Mesothelial cell of epicardium (in vitro differentiated cells): ENCODE measurements at places on chromosomes 7 and 10. TPM values are rescaled to one million over a fixed set of nuclear protein-coding genes. Genes with fewer than 3 reads are reported as not detected.

- DNase-seq: no peak
Measured at GRCh38 chr7:41130561-41131236, 572.2 kb downstream of the INHBA start.

GRCh38 chr10:30600005-30600404 lies 29.5 kb downstream of the LYZL2 start:
- no peak for DNase-seq

DNA sequence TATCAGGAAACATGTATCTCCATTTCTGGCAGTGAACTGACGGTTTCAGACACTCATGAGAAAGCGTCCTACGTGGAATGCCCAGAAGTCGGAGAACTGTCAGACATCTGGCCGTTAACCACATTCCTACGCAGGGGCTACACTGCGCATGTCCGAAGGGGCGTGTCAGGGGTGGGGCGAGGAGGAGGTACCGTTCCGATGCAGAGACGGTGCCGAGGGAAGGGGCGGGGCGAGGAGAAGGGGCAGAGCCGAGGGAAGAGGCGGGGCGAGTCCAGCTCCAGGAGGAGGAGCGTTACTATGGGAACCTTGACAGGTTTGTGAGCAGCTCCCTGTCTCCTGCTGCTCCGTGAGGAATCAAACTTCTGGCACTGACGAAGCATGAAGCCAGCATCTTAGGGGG lies 366.9 kb upstream of the NUPR2 start:
- no peak for DNase-seq

DNA sequence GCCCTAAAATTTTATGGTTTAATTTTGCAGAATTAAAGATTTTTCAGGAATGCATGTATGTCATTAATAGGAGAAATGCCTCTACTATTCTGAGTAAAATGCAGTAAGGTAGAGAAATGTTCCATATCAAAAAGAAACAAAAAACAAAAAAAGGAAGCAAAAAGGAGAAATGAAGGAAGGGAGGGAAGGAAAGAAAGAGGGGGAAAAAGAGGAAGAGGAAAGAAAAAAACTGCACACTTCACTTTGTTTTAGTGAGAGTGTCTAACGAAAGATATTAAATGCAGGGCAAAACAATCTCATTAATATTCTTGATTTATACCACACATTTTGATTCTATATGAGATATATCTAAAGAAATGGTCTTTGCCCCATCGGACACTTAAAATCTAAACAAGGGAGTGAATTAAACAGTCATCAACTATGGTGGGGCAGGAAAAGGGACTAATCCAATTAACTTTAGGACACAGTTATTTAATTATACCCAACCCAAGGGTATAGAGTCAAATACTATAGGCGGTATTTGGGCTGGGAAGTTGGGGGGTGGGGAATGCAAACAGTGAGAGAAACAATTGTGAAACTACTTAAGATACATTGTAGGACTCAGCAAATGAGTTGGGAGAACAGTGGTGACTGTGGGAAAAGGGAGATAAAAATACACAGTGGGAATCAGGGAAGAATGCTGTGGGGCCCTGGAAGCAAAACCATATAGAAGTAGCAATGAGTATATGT lies 27.0 kb downstream of the IMMP2L start:
- no peak for DNase-seq

GRCh38 chr7:158564663-158565035 lies 23.0 kb downstream of the PTPRN2 start:
- no peak for DNase-seq

DNA sequence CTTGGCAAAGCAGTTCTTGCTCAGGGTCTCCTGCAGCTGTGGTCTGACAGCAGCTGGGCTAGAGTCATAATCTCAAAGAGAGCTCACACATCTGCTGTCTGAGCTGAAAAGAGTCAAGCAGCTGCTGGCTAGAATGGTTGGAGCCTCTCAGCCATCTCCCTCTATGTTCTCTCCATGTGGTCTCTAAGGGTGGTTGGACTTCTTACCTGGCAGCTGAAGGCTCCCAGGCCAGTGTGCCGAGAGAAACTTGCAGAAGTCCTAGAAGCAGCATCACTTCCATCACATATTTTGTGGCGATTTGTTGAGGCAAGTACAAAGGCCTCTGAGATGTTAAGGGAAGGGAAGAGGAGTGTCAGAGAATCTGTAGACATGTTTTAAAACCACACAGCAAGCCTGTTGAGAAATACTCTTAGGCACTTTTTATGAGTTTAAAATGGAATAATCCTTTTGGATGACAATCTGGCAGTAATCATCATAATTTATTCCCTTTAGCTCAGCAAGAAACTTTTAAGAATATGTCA lies 93.2 kb downstream of the REEP3 start:
- no peak for DNase-seq

DNA sequence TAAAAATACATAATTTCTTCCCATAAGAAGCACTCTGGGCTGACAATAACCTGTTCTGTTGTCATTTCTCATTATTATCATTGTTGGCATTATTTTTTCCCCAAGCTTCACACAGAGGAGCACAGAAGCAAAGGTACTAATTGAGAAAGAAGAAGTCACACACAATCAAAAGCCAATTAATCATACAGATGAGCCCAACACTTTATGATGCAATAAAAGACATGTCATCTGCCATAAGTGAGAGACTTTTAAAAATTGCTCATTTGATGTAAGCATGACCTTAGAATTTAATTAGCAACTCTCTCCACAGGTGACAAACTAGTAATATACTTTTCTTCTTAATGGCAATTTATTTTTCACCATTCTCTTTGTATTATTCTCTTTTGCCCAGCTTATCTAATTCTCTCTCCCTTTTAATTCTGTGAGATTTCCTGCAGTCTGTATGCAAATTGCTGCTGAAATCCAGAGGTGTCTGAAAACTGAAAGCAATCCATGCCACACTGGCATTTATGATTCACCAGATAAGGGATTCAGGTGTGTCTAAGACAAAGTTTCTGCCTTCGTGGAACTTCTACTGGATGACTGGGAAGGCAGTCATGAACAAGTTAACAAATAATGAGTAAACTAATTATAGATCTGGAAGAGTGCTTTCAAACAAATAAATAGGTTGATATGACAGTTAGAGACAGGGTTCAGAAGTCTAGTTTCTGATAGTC lies 203.5 kb downstream of the CHCHD3 start:
- no peak for DNase-seq

- no peak for DNase-seq
Measured at GRCh38 chr7:83072576-83073517, 89.8 kb downstream of the PCLO start.

- no peak for DNase-seq
Measured at GRCh38 chr10:36251068-36251467, 609.0 kb upstream of the FZD8 start.

- DNase-seq: no peak
Measured at GRCh38 chr7:25863005-25863728, 288.8 kb upstream of the NFE2L3 start.

DNA sequence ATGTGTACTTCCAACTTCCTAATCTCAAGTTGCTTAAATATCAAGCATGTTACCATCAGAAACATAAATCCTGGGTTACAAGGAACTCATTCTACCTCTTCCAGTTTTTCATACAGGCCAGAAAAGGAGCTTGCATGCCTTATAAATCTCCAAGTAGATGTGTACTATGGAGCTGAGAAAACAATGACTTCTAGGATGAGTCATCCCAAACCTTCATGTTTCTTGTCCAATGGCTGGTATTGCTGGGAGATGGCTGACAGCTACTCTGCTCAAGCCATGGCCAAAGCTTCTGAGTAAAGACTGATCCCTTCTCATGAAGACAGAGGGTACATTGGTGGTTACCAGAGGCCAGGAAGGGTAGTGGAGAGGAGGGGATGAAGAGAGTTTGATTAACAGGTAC lies 8.6 kb downstream of the RAPGEF5 start:
- DNase-seq: no peak

GRCh38 chr10:103791858-103792257 lies 63.5 kb downstream of the SH3PXD2A start:
- no peak for DNase-seq

The SLC39A12 gene
- not detected in 3 replicates for total RNA-seq

The H2BK1 gene
- total RNA-seq: not detected in 3 replicates

The MSMB gene
- total RNA-seq: not detected in 3 replicates

The RELN gene
- total RNA-seq: 7.3 to 9.7 TPM (median 8.6 TPM) in 3 replicates

The SPDYE1 gene
- not detected in 3 replicates for total RNA-seq
